Naive thymus-derived CD4-positive, alpha-beta T cell (primary cell): ENCODE measurements at places on chromosomes 1 and 21. TPM values are rescaled to one million over a fixed set of nuclear protein-coding genes. Genes with fewer than 3 reads are reported as not detected.

DNA sequence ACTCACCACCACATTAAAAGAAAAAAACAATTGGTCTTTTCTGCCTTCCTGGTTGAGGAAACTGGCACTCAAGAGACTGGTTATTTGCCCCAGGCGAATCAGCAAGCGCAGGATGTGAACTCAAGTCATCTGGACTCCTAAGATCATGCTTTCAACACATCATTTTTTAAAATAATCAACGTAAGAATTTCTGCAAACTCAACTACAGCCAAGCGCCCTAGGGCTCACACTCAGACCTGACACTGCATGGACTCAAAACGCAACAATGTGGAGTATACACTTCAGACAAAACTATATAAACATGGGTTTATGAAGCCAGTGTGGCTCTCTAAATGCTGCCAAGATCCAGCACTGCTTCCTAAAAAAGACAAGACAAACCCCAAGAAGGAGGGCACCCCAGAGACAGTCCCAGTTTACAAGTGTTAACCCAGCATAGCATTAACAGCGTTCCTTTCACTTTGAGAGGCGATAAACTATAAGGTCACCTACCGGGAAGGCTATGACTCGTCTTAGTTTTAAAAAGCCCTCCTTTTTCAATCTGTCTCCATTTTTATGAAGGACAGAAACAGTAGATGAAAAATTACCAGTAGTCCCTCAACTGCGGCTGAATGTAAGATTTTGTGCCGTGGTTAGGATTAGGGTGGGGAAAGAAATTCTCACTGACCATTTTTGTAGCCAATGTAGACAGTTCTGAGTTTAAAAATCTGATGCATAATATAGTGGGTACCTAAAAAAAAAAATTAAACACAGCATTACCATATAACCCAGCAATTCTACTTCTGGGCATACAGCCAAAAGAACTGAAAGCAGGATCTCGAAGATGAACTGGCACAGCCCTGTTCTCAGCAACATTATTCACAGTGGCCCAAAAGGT is 54.8 kb downstream of the SIPA1L2 start:
- DNase-seq, result no peak

PIK3CD gene
- 74.9 TPM for polyA plus RNA-seq

UTS2 gene
- not detected for polyA plus RNA-seq

- DNase-seq, result no peak
These were observed 23.8 kb downstream of the OTUD7B start for GRCh38 chr1:149986486-149987296.

GRCh38 chr1:161001525-161001924 is 19.4 kb downstream of the F11R start:
- DNase-seq, result no peak

DNA sequence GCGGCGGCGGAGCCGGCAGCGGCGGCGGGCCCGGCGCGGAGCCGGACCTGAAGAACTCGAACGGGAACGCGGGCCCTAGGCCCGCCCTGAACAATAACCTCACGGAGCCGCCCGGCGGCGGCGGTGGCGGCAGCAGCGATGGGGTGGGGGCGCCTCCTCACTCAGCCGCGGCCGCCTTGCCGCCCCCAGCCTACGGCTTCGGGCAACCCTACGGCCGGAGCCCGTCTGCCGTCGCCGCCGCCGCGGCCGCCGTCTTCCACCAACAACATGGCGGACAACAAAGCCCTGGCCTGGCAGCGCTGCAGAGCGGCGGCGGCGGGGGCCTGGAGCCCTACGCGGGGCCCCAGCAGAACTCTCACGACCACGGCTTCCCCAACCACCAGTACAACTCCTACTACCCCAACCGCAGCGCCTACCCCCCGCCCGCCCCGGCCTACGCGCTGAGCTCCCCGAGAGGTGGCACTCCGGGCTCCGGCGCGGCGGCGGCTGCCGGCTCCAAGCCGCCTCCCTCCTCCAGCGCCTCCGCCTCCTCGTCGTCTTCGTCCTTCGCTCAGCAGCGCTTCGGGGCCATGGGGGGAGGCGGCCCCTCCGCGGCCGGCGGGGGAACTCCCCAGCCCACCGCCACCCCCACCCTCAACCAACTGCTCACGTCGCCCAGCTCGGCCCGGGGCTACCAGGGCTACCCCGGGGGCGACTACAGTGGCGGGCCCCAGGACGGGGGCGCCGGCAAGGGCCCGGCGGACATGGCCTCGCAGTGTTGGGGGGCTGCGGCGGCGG is 1.0 kb downstream of the ARID1A start:
- peak; percentile 73 for DNase-seq

DNA sequence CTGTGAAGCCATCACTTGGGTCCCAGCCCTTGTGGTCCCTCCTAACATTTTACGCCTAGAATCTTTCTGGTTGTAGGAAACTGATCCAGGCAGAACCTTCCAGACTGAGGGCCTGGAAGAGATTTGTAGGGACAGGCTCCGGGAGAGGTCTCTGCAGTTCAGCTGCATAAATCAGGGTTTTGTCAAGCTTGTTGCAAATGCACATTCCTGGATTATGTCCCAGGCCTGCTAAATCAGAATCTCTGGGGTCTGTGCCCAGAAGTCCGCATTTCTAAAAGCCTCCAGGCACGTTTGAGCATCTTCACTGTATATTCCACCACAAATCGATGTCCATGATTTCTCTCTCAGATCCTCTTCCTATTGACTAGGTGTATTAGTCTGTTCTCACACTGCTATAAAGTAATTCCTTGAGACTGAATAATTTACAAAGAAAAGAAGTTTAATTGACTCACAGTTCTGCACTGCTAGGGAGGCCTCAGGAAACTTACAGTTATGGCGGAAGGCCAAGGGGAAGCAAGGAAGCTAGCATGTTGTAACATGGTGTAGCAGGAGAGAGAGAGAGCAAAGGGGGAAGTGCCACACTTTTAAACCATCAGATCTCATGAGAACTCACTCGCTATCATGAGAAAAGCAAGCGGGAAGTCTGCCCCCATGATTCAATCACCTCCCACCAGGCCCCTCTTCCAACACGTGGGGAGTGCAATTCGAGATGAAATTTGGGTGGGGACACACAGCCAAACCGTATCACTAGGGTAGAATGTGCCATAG is 1.2 kb upstream of the FHAD1 start:
- DNase-seq, result no peak

- no peak for DNase-seq
These were observed 41.4 kb upstream of the TSPEAR start for GRCh38 chr21:44752671-44753235.

OR2G6 gene
- polyA plus RNA-seq, result not detected

- DNase-seq, result no peak
These were observed 13.2 kb downstream of the FCER1A start for GRCh38 chr1:159315381-159315780.

DNA sequence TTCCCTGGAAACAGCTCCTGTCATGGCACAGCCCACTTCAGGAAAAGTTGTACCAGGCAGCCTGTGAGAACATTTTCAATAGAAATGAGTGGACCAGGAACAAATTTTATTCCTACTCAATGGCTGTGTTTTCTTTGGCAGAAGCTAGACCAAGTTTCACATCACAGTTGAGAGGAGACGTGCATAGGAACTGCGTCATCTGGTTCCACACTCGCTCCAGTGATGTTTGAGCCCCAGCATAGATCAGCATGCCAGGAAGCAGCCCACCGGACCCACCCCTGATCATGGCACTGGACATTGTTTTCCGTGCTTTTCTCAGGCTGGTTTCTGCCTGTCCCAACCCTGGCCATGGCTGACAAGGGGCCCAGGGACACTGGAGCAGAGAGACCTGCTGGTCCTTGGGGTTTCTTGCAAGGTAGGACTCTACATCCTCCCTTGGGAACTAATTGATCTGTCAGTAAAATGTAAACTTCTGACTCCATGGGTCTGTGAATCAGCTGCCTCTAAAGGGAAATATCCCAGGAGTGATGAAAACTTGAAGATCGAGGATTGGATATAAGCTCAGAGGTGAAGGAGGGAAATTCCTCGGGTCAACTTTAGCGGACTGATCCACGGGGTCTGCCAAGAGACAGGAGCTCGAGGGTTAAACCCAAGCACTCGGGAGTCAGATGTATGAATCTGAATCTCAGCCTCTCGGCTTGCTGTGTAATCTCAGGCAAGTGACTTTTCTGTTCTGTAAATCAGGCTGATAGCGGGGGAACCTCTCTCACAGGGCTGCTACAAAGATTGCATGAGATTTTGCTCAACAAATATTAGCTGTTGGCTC is 35.7 kb downstream of the NEK2 start:
- DNase-seq, result no peak
